ENCODE measurements at places on chromosomes 7 and 10. TPM values are rescaled to one million over a fixed set of nuclear protein-coding genes. Genes with fewer than 3 reads are reported as not detected.

The PRF1 gene
- 60.4 TPM for total RNA-seq

The ZP3 gene
- 1.7 TPM for total RNA-seq

The ACSM6 gene
- total RNA-seq, result not detected

The ACTL6B gene
- not detected for total RNA-seq

The ARHGEF35 gene
- total RNA-seq, result 1.2 TPM

The ATOH7 gene
- total RNA-seq, result not detected

The WDR86 gene
- total RNA-seq, result 3.9 TPM

The GSTK1 gene
- total RNA-seq, result 245 TPM

The TMEM270 gene
- not detected for total RNA-seq

The HELLS gene
- total RNA-seq, result 19.7 TPM

The KCND2 gene
- not detected for total RNA-seq

The ADCY1 gene
- under 0.01 TPM for total RNA-seq

The DRGX gene
- not detected for total RNA-seq

The BMPER gene
- 0.21 TPM for total RNA-seq

The CYP26C1 gene
- total RNA-seq, result not detected

The FAM25A gene
- not detected for total RNA-seq

The BLNK gene
- 3.6 TPM for total RNA-seq

The OPN4 gene
- total RNA-seq, result not detected

The GSTO2 gene
- total RNA-seq, result 0.84 TPM

The NFE2L3 gene
- total RNA-seq, result 7.8 TPM

The UBTD1 gene
- 6.3 TPM for total RNA-seq

The CNPY1 gene
- total RNA-seq, result not detected

The MOSPD3 gene
- 6.2 TPM for total RNA-seq

The FAM131B gene
- total RNA-seq, result 0.84 TPM

The ADAMTS14 gene
- total RNA-seq, result not detected

The TMEM236 gene
- total RNA-seq, result under 0.01 TPM

The PALD1 gene
- total RNA-seq, result 0.52 TPM

The PHKG1 gene
- 3.1 TPM for total RNA-seq

The MSRB2 gene
- total RNA-seq, result 1.4 TPM

The CSTF2T gene
- total RNA-seq, result 25.5 TPM

Data from mononuclear cell (primary cell).